ENCODE measurements at places on chromosomes 2 and 18.

DNA sequence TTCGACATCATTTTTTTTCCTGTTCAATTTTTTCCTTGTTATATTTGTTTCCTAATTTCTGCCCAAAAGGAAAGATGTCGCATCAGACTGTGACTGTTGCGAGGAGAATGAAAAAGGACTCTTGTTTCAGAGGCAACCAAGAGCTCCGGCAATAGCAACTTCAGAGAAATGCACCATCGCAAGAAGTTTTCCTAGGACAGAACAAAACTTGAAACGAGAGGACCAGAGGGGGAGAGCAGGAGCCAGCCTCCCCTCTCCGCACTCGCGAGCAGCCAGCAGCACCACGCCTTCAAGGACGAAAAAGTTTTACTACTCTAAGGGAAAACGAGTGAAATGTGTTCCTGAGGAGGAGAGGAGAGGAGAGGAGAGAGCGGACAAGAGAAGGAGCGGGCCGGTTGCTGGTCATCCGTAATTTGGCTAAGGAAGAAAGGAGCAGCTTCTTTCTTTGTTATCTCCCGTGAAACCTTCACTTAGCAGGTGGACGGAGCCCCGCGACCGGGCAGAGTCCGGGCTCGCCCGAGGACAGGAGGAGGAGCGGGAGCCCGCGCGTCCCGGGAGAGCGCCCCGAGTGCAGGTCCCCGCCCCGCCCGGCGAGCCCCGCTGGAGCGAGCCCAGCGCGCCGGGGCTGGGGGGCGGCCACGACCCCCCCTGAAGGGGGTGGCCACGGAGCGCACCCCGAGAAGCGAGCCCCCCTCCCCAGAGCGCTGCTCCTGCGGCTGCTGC, 744 bp downstream of the POU3F3 start:
- DNase-seq, result no peak

GRCh38 chr2:36355890-36356297, 316 bp downstream of the CRIM1 start:
- DNase-seq, result no peak

DNA sequence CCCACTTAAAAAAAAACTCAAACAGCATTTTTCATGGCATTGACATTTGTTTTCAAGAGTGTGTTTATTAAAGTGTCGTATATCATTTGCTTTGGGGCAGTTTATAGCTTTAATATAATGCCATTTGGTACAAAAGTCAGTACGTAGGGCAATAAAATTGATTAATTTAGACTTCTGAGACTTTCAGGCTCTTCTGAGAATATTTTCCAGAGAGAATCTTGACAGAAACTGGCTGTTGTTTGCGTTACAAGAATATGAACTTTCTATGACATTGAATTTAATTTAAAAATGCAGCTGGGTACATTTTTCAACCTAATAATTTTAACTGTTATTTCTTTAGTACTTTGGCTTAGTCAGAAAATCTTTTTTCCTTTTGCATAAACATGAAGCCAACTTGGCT, 98.9 kb downstream of the RNF144A start:
- no peak for DNase-seq

GRCh38 chr2:226508683-226509082, 290.9 kb downstream of the IRS1 start:
- DNase-seq, result no peak

DNA sequence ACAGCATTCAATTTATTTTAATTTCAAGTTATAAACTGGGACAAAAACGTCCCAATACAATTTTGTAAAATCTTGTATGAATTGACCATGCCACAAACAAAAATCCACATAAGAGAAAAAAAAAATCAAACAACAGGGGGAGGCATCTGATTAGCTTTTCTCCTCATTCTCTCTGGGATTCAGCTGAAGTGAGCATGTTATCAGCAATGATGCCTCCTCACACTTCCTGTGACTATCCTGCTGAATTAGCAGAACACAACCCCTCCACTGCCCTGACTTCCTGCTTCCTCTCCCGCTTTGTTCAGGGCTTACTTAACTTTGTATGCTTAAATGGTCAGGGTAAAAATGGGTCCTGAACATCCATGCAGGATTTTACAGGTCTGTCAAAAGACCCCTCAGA, 132.2 kb upstream of the ITGB6 start:
- DNase-seq, result peak; percentile 58

GRCh38 chr2:60441800-60442199, 111.7 kb downstream of the BCL11A start:
- DNase-seq, result peak; percentile 96

DNA sequence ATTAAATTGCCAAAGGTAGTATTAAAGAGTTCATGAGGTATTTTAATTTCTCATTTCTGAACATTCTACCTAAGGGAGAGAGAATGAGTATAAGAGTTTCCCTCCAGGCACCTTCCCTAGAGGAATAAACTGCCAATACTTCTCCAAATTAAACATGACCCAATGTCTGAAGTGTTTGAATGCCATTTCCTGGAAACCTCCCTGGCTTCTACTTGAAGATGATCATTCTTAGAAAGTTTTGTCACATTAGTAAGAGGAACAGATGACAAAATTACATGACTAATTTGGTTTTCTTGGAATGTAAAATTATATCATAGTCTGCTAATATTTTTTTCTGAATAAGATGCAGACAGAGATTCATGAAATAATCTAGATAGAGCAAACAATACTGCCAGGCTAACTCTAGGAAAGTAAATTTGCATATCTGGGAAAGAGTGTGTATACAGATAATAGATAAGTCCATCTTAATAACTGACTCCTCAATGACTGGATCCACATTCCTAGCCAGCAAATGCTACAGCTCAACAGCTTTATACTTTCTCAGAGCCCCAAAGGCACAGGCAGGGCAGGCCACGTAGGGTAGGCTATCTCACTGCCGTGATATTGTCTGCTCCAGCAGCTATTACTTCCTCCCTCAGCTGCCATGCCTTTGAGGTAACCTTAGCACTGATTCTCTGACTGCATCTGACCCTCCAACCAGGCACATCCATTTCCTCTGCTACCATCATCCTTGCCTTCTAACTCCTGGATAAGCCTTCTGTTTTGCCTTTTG, 630.8 kb upstream of the PIK3C3 start:
- peak; percentile 53 for DNase-seq

DNA sequence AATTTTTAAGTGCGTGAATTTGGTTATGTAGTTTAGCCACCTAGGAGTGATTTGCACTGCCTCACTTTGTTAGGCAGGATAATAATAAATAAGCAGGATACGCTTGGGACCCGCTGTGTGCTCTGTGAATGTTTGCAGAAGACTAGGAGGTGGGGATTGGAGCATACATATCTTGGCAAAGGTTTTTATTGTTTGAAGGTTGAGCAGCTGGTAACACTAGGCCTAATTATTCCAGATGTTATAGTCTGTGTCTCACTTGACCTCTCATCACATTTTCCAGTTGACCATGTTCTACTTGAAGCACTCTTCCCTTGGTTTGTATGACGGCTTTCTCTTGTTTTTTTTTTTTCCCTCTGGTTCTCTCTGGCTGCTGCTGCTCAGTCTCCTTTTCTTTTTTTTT, 42.7 kb downstream of the FHOD3 start:
- no peak for DNase-seq

GRCh38 chr18:31798399-31798798, 37.7 kb upstream of the SLC25A52 start:
- no peak for DNase-seq

DNA sequence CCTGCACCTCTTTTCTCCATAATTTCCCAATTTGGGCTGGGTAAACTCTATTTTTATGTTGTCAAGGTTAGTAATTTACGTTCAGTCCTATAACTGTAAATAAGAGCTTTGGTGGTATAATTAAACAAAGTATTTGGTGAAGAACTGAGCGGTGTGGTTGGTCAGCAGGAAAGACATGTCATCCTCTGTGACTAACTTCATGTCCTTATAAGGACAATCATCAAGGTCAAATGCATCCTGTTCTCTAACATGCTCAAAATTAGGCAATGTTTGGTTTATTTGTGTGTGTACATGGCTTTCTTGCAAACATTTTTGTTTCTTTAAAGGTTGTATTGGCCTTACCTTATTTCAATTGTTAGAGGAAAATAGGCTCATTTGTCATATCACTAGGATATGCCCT, 121.5 kb upstream of the NABP1 start:
- DNase-seq, result no peak

GRCh38 chr2:95013726-95014125, 11.8 kb upstream of the MAL start:
- DNase-seq, result no peak

GRCh38 chr2:23545396-23545795, 160.4 kb downstream of the KLHL29 start:
- DNase-seq, result peak; percentile 70

DNA sequence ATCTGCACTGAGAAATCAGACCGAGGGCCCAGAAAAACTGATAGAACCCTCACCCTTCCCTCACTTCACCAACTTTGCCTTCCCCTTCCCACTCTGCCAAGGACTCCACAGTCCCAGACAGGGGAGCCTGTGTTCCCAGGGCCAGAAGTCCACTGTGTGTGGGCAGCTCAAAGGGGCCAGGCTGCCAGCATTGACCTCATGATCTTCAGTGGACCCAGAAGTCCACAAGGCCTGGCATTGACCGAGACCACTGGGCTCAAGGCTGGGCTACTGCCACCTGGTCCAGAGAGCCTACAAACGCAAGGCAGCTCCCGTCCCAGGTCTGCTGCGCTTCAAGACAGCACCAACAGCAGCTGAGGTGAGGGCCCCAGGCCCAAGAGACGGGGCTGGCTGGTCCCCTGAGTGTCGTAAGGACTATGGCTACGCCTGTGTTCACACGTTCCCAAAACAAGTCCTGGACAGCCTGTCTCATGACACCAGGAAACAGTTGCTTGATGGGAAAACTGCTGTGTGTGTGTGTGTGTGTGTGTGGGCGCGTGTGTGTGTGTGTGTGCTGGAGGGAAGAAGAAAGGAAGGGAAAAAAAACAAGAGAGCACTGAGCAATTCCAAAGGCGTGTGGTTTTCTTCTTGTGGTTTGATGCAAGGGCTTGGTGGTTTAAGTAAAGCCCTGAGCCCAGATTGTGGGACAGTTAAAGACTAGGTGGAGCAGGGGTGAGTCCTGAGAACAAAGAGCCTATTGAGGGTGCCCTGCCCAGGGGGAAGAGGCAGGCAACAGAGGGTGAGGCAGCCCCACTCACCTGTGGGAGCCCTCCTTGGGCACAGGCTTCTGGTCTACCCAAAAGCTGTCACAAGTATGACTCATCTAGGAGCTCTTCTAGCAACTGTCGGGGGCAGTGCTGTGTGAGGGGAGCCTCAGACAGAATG, 46.6 kb upstream of the ZBTB7C start:
- peak; percentile 92 for DNase-seq

GRCh38 chr2:71554706-71555056, 101.3 kb downstream of the DYSF start:
- no peak for DNase-seq

DNA sequence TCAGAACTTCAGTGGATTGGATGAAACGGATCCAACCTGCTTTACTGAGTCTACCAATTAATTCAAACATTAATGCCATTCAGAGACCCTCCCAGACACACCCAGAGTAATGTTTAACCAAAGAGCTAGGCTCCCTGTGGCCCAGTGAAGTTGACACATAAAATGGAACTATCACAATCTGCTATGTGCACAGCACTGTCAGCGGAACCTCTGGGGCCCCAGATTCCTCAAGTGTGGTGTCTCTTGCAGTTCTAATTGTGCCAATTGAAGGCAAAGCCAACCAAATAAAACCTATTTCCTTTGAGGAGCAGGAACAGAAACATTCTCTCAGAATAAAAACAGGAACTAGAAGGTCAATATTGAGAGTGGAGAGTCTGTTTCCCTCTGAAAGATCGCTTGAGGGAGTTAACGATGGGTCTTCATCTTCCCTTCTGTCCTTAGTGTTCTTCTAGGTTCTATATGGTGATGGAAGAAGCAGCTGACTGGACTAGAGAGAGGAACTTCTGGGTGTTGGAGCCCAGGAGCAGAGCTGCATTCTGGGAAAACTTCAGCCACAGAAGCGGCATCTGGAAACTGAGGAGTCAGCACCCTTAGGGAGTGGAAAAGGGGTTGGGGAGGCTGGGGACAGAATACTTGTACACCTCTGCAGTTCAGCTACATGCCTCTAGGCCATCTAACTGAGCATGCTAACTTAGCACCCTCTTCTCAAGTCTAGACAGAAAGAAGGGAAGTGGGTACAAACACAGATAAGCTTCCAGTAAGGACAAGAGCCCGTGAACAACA, 174.4 kb upstream of the FBXO11 start:
- no peak for DNase-seq

DNA sequence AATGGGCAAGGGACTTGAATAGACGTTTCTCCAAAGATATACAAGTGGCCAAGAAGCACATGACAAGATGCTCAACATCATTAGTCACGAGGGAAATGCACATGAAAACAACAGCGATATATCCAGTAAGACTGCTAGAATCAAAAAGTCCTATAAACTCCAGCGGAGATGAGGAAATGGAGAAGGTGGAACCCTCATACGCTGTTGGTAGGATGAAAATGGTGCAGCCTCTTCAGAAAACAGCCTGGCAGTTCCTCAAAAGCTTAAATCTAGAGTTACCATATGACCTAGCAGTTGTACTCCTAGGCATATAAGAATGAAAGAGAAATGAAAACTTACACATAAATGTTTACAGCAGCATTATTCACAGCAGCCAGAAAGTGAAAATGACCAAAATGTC, 48.1 kb downstream of the HPCAL1 start:
- no peak for DNase-seq

GRCh38 chr2:214765180-214765579, 44.3 kb downstream of the BARD1 start:
- DNase-seq, result no peak

GRCh38 chr2:65316072-65316471, 88.4 kb downstream of the ACTR2 start:
- peak; percentile 38 for DNase-seq

DNA sequence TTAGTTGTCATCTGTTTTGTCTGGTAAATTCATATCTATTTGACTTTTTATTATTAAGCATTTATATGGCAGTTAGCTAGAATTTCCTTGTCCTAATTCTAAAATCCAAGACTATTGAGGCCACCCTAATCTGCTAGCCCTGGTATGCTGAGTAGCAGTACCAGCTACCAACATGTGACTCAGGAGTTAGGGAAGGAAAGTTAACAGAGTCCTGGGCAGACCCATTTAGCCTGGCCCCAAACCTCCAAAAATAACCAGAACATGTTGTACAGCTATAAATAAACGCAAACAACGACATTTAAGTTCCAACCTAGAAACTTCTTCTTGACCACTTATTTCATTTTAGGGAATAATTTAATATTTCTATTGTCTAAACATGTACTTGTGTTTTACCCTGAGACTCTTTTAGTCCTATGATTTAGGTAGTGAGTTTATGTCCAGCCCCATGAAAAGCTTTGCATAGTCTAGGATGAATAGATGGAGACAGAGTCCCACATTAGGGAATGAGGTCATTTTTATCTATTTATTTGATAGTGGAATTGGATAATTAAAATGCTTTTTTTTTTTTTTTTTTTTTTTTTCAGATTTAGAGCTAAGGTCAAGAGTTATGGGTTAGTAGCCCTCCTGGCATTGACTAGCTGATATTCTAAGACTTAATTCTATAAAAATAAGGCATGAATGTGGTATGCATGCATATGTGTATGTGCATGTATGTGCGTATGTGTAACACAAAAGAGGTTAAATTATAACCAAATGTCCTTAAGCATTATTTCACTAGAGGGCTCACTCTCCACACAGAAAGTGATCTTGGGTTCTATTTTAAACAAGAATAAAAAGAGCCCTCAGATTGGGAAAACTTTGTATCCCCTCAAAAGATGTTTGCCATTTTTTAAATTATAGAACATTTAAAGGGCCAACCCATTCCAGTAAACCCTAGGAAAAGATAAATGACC, 160.1 kb upstream of the MAPRE2 start:
- peak; percentile 17 for DNase-seq
